GM06990 (cell line): ENCODE measurements at places on chromosomes 1 and 21.

- peak; percentile 68 for DNase-seq
These were observed 17.4 kb downstream of the BMP8A start for GRCh38 chr1:39508857-39509305.

GRCh38 chr1:102098081-102098480 lies 101.4 kb upstream of the OLFM3 start:
- DNase-seq: no peak

DNA sequence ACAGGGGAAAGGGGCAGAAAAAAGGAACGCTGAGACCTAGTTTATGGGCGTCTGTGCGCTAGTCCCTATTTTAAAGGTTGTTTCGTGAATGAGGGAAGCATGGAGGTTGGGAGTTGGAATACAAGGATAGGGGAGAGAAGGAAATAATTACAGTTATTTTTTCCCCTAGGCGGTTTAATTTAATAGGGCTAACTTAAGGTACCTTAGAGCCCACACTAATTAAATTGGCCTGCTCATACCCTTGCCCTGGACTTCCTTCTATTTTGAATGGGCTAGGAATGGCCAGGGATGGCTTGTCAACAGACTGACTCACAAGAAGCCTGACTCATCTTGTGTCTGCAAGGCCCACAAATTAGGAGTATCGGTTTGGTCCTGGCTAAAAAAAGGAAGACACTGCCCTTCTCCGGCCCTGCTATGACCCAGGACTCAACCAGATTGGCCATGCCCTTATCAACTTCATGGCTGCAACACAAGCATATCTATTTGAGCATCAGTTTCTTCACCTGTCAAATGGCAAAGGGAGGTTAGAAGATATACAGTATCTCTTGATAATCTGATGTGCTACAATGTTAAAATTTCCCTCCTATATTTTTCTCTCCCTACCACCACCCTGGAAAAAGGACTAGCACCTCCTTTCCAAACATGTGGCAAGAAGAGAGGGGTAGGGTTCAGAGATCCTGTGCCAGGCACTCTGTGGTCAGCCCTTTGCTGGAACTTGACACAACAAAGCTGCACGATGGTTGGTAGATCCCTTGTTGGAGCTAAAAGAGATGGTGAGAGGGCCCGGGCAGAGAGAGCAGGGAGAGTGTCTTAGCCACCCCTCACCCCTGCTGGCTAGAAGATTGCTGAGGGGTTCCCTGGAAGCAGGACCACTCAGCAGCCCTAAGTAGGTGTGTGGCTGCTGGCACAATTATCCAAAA lies 2.2 kb upstream of the SSBP3 start:
- no peak for DNase-seq

- no peak for DNase-seq
These were observed 119.1 kb upstream of the JUN start for GRCh38 chr1:58902830-58903513.

GRCh38 chr1:17440827-17441168 lies 1.3 kb upstream of the RCC2 start:
- DNase-seq: no peak

DNA sequence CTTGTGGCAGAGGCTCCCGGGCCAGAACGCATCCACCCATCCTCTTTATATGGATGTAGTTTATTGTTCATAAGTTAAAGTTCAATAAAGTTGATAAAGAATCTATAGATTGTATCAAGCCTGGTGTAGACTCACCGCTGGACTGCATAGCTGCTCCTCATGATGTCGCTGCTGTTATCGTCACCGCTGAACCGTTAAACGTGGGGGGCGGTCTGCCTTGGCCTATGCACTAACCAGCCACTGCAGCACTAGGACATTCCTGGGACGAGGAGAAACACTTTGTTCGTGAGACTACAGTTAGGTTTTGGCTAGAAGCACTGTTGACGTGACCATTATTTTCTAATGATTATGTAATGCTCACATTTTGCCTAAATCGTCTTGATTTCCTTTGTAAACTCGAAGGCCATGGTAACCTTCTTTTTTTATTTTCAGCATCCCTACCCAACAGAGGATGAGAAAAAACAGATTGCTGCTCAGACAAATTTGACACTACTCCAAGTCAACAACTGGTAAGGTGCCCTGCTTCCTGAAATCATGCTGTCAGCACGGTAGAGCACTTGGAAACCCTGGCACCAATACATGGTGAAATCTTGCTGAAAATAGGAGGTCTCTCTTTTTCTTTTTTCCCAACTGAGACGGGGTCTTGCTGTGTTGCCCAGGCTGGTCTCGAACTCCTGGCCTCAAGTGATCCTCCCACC lies 50.2 kb downstream of the PKNOX1 start:
- DNase-seq: no peak

GRCh38 chr21:44596068-44596725 lies 3.9 kb upstream of the KRTAP10-6 start:
- DNase-seq: no peak

DNA sequence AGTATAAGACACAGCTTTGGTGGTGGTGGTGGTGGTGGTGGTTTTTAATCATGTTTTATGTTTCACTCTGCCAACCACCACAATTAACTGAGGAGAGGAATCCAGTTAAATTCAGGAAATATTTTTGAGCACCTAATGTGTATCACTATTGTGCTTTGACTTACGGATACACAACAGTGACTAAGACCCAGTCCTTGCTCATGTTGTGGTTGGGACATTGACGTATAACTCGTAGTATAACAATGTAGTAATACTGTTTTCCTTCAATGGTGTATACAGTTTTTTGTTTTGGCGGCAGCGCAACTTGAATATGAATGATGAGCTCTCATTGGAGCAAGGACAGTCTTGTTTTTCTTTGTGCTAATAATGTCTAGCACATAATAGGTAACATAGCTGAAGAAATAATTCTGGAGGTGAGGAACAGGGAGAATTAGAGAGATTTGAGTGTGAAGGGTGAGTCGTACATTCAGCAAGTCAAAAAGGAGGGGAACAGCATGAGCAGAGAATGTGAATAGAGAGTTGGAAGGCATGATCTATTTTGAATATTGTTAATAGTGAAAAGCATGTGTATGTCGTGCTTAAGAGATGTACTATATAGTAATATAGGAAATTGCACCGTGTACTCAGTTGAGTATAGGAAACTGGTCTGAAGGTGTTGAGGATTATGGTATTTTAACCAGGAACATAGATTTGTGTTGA lies 5.5 kb downstream of the CACYBP start:
- no peak for DNase-seq

- no peak for DNase-seq
These were observed 6.7 kb downstream of the KIAA0040 start for GRCh38 chr1:175185903-175186302.

DNA sequence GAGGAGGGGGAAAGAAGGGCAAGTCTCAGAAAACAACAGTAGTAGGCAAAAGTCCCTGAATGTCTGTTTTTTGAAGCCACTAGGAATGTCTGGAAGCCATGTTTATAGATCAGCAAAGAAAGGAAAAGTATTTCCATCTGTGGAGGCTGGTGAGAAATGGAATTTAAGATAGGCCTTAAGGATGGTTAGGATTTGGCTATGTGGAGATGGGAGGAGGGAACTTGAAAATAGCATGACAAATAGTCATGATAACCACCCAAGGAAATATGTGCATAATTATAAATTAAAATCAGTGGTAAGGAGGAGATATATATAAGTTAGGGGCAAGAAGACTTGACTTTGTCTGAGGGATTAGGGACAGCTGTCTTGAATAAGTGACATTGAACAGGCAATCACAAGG lies 33.8 kb upstream of the FGGY start:
- DNase-seq: no peak

DNA sequence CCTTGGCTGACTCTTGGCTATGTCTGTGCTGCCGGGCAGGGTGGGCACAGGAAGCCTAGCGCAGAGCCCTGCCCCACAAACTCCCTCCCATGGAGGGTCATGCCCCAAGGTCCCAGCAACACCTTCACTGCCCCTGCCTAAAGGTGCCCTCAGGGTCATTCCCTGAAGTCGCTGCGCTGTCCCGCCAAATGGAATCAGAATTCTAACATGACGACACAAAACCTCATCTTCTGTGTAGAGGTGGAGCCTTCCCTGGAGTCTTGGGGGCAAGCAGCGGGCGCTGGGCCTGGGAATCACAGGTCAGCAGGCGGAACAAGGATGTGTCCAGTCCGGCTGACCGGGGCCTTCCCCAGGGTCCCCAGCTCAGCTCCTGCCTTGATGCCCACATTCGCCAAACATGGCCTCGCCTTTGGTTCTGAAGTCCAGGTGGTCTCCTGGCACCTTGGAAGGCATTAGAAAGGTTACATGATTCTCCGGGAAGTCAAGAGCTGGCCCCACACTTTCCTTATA lies 17.3 kb downstream of the TMEM201 start:
- no peak for DNase-seq

- no peak for DNase-seq
These were observed 33.1 kb downstream of the KCNJ15 start for GRCh38 chr21:38289705-38290485.

- DNase-seq: peak; percentile 85
These were observed 40.9 kb upstream of the PPIAL4F start for GRCh38 chr1:144551543-144552424.

DNA sequence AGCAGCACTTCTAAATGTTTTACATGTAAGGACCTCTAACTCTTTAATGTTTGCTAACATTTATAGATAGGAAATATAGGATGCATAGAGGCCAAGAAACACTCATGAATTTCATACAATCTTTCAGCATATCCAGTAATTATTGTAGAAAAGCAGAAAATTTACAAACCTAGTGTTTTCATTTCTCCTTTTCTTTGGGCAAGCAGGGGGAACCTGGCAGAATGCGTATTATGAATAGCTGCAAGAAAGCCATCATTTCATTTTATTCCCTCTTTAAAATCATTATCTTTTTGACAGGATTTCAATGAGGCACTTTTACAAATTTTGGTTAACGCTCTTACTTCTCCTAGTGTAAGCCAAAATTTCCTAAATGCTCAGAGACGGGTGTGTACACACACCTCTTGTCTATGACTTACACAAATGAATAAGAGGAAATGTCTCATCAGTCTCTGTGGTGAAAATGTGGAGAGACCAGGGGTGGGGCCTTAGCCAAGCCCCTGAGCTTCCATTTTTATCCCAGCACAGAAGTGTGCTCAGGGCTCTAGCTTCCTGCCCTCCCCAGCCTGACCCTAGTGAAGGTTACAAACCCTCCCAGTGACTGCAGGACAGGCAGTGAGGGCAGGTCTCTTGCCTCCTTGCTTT lies 91.6 kb downstream of the LRRC8C start:
- DNase-seq: peak; percentile 48

DNA sequence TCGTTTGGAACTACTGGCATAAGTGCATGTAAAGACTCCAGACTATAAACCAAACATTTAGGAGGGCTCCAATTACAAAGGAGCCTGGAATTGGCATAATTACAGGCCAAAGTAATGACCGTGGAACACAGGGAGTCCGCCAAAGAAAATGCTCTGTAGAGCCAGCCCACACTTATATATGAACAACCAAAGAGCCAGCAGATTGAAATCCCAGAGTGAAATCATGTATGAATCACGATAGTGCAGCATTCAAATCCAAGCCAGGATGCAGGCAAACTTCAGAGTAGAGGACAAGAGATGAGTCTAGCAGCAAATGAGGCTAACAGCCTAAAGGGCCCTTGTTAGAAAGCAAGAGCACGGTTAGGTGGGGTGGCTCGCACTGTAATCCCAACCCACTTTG lies 13.1 kb downstream of the VPS26C start:
- no peak for DNase-seq

GRCh38 chr1:3221112-3222041 lies 152.4 kb downstream of the PRDM16 start:
- no peak for DNase-seq
